ENCODE measurements at places on chromosomes 12 and 14. TPM values are rescaled to one million over a fixed set of nuclear protein-coding genes. Genes with fewer than 3 reads are reported as not detected.

The OR4K17 gene
- not detected for total RNA-seq

- no peak for DNase-seq
These were observed 26.3 kb downstream of the MIPOL1 start for GRCh38 chr14:37223947-37224474.

DNA sequence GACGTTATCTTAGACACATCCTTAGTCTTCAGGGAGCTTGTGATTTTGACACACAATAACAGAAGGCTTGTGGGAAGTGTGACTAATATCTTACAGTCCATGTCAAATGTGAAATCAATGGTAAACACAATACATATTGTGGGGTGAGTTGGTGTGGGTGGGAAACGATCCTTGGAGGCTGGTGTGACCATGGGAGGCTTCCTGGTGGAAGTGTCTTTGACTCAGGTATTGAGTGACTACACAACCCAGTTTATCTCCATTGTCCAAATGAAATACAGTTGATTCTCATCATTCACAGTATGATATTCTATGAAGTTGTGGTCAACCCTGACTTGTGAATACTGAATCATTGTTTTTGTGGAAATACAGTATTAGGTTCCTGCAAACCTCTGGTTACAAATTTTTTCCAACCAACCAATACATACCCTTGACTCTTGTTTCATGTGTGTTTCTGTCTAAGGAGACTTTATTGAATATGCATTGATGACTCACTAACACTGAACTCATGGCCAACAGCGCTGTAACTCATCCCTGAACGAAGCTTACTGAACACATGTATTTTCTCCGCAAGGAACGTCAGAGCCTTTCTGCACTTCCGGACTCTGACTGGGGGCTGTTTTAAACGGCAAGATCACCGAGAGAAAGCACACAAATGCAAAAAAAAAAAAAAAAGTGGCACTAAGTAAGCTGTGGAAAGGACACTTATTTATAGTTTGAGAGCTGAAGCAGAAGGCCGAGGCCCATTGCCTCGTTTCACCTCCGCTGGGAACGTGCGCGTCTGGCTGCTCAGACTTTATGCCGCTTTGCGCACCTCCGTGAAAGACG lies 59.0 kb downstream of the CLMN start:
- DNase-seq: no peak

- peak; percentile 45 for DNase-seq
These were observed 12.8 kb downstream of the STX2 start for GRCh38 chr12:130826151-130826801.

The GARIN6 gene
- not detected for total RNA-seq

DNA sequence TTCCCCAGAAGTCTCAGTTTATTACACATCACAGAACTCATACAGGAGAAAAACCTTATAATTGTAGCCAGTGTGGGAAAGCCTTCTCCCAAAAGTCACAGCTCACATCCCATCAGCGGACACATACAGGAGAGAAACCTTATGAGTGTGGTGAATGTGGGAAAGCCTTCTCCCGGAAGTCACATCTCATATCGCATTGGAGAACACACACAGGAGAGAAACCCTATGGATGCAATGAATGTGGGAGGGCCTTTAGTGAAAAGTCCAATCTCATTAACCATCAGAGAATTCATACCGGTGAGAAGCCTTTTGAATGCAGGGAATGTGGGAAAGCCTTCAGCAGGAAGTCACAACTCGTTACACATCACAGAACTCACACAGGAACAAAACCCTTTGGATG lies 20.1 kb downstream of the ZNF84 start:
- DNase-seq: no peak

GRCh38 chr12:3607039-3607720 lies 116.2 kb downstream of the PRMT8 start:
- DNase-seq: no peak

The FOXG1 gene
- total RNA-seq: not detected

DNA sequence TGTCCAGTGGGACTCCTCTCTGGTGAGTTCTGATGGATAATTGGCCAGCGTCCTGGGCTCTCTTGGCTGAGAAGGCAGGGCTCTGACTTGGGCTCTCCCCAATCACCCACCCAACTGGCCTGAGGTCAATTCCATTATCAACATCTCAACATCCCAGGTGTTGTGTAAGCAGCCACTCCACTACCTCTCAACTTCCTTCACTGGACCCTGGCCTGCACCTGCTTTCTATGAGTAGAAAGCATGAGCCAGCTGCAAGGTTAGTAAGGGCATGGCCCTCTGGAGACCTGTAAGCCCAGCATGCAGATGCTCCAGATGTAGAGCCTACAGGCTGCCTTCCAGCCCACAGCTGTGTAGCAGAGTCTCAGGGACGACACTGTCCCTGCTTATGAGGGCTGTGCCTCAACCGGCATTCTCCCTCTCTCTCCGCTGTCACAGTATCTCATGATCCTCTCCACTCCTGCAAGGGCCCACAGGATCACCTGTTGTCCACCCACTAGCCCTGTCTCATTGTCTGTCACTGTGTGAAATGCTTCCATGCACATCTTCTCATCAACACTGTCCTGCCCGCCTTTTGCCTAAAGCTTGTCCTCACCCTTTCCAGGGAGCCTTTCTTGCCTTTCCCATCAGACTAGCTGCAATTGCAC lies 5.4 kb upstream of the KRT81 start:
- DNase-seq: no peak

The KCNH5 gene
- under 0.01 TPM for total RNA-seq

Data from hematopoietic multipotent progenitor cell (in vitro differentiated cells).